Peyer's patch (tissue), 4 donors: ENCODE measurements at places on chromosomes 4 and X. TPM values are rescaled to one million over a fixed set of nuclear protein-coding genes. Genes with fewer than 3 reads are reported as not detected.

- no peak for DNase-seq
Observed at GRCh38 chr4:97984545-97985131, 158.6 kb downstream of the STPG2 start.

TCEAL6 gene
- not detected for total RNA-seq

GRCh38 chrX:148763896-148764295 is 263.5 kb downstream of the AFF2 start:
- no peak for DNase-seq

LUZP4 gene
- total RNA-seq = not detected

GPR50 gene
- total RNA-seq = not detected

GRCh38 chr4:171714791-171715454 is 98.3 kb upstream of the GALNTL6 start:
- DNase-seq = no peak

DNA sequence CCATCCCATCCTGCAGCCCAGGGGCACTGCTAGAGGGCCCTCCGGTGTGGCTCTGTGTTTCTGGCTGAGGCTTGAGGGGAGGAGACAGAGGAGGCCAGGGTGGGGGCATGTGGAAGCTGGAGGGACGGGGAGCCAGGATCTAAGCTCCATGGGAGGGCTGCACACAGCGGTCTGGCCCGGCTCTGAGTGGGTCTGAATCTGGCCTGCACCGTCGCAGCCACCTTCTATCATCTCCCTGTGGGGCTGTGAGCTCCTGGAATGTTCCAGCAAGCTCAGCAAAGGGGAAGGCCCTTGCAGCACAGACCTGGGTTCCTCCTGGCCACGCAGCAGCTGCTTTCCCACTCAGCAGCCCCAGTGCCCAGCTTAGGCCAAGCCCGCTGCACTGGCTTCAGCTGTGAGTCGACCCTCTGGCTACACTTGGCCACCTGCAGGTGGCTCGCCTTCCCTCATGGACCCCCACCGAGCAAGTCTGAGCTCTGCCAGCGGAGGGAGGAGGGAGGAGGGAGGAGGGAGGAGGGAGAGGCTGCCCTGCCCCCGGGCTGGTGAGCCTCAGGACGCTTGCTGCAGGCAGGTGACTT is 5.3 kb downstream of the NKX1-1 start:
- DNase-seq = no peak

ADGRG4 gene
- 0.83 TPM for total RNA-seq

GRCh38 chr4:55807556-55807955 is 12.0 kb upstream of the EXOC1L start:
- DNase-seq = no peak

- no peak for DNase-seq
Observed at GRCh38 chrX:27599928-27600327, 9.8 kb downstream of the DCAF8L2 start.

- no peak for DNase-seq
Observed at GRCh38 chrX:22467571-22467970, 194.9 kb downstream of the CBLL2 start.

KCND1 gene
- 5.8 TPM for total RNA-seq

DUSP21 gene
- total RNA-seq = not detected

- no peak for DNase-seq
Observed at GRCh38 chrX:118734909-118735308, 7.5 kb downstream of the IL13RA1 start.

DNA sequence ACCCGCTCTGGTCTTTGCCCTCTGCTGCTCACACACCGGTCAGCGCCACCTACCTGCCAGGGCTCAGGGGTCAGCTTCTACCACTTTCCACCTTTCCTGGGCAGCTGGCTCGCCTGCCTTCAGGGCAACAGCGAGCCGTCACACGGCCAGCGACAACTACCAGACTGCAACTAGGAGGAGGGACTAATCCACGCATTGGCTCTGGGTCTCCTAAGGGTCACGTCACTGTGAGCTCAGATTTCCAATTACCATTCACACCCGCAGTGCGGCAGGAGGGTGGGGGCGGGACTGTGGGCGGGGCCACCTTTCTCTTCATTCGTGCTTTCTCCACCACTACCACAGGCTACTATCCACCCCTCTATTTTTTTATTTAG is at the start of gene BEX5:
TSS of gene BEX5 (minus strand) at position 172 of the 374 bp plus-strand sequence. CDS start 1,712 bp downstream, outside the sequence.
- DNase-seq = peak; percentile 41

FHDC1 gene
- total RNA-seq = 27.2 TPM

GRCh38 chrX:3962511-3963311 is 249.3 kb upstream of the PRKX start:
- no peak for DNase-seq

DNA sequence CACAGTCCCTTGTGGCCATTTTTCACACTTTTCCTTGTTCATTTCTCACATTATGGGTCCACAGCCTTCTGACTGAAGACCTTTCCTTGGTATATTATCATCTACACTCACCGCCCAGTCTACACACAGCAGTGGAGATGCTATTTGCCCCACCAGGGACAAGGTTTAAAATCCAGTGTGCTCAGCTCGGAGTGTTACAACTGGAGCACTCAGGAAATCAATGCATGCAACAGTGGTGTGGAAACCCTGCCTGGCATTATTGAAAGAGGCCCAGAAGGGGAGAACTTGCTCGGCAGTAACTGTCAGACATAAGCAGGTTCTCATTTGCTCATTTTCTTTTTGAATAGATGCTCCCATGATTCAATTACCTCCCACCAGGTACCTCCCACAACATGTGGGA is 340.9 kb downstream of the DHRSX start:
- DNase-seq = no peak

CABS1 gene
- not detected for total RNA-seq

DNA sequence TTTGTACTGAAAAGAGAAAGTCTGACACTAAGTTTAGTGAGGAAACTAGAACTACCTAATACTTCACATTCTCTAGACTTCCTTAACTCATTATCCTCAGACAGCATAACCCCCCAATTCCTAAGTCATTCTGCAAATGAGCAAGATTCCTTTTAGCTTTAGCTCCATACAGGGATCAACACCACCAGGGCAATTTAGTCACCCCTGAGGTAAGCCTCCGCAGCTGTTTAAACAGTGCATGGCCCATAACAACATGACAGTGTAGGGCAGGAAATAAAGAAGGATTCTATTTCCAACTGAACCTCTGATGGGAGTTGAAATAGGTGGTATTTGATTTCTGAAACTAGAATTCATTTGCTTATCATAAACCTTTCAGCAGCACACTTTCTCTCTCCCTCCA is 112.8 kb upstream of the DKK2 start:
- no peak for DNase-seq
